ENCODE measurements at places on chromosomes 5 and 9.

DNA sequence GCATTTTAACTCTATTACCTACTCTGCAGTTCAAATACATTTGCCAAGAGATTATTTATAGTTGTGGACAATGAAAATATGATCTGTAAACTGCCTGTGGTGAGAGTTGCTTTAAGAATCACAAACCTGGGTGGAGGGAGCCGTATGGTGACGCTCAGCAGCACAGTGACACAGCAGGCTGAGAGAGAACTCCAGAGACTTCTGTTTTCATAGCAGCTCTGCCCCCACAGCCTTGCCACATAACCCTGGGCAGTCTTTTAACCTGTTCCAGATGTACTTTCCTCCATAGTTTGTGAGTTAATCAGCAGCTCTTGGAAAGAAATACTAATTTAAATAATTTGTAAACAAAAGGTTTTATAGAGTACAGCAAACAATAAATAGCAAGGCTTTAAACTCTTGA is 450.5 kb downstream of the ELAVL2 start:
- no peak for DNase-seq

GRCh38 chr9:82382887-82383616 is 394.5 kb downstream of the SPATA31D1 start:
- DNase-seq: no peak

GRCh38 chr5:110150199-110150598 is 460.5 kb downstream of the MAN2A1 start:
- no peak for DNase-seq

GRCh38 chr9:114235033-114235661 is 79.8 kb downstream of the COL27A1 start:
- DNase-seq: no peak
